ENCODE measurements at places on chromosomes 5 and 9. TPM values are rescaled to one million over a fixed set of nuclear protein-coding genes. Genes with fewer than 3 reads are reported as not detected.

- no peak for DNase-seq
Observed at GRCh38 chr5:98504505-98504904, 269.0 kb upstream of the RGMB start.

Gene IL17B
- not detected for total RNA-seq

- DNase-seq = no peak
Observed at GRCh38 chr9:34630402-34631154, 1.7 kb upstream of the ARID3C start.

Gene PCDHAC1
- total RNA-seq = not detected

GRCh38 chr5:18526792-18527405 is 892.6 kb downstream of the TAF11L14 start:
- DNase-seq = no peak

Gene F12
- not detected for total RNA-seq

DNA sequence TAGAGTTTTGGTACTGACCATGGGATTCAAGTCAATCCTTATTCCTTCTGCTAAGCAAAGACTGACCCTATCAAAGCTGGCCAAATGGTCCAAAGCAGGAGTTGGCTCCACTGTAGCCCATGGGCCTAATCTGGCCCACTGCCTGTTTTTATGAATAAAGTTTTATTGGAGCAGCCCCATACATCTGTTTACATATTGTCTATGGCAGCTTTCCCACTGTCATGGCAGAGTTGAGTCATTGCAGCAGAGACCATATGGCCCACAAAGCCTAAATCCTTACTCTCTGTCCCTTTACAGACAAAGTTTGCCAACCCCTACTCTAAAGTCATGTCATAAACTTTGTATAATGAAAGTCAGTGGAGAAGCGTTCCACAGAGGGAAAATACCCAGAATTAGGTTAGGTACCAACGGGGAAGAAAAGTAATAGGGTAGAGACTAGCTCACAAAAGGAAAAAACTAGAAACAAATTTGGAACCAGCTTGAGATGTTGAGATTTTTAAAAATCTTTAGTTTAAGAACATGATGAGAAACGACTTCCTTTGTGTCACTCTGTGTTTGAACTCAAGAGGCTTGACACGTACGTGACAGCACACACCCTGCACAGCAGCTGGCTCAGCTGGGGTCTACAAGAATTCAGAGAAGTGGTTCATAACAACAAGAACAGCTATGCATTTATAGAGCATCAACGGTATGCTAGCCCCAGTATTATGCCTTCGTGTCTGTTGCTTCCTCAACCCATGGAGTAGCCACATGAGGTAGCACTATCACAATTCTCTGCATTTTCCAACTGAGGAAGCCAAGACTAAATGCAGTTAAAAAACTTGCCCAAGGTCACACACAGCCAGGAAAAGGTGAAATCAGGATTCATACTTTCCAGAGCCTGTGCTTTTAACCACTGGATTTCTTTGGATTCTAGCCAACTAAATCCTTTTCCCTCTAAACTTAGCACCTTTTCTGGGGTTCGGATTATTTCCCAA is 198.9 kb upstream of the WWC1 start:
- DNase-seq = no peak

Gene GNA14
- total RNA-seq = not detected

Gene STRBP
- 189 TPM for total RNA-seq

DNA sequence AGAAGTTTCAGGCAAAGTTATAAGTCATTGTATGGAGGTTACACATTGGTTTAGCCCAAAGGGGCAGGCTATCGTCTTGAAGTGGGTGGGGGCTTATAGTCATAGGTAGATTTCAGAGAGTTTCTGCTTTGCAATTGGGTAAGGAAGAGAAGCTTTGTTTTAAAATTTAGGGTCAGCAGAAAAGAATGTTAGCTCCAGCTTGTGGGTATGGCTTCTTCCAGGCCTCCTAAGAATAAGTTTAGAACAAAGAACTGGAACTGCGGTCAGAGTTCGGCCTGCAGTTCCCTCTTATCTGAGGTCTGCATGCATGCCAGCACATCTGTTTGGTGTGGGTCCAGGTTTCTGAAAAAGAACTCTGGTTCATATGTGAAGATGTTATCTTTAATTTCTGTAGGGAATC is 96.1 kb downstream of the CYFIP2 start:
- DNase-seq = no peak

DNA sequence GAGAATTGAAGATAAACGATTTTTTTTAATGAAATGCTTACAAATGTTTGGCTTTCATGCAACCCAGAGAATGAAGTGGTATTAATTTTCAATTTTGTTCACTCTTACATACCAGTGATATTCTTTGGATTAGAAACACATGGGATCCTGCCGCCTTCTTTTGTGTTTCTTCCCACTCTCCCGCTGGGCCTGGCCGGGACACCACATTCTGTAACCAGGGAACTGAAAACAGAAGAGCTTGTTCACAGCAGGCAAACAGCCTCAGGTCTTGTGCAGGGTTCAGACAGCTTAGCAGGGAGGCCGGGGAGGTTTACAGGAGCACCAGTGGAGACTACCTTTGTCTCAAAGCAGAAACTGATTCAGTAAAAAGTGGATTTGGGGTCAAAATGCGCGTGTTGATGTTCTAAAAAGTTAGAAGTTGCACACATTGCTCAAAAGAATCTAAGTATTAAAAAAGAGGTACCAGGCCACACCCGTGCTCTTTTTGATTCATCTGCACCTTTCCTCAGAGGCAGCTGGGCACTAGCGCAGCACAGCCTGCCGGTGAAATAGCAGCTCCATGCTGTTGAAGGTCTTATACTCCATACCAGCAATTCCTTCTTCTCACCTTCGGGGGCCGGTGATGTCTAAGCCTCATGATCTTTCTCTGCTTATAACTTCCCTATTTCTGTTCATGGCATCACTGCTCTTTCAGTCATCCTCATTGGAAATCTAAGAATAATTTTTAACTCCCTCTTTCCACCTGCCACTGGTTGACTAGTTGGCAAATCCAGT is 67.1 kb downstream of the GRAMD2B start:
- DNase-seq = no peak

GRCh38 chr9:7094576-7094975 is 336.8 kb downstream of the KDM4C start:
- no peak for DNase-seq

GRCh38 chr5:60541980-60542379 is 158.0 kb downstream of the DEPDC1B start:
- no peak for DNase-seq

- no peak for DNase-seq
Observed at GRCh38 chr5:1997640-1998347, 115.1 kb upstream of the IRX4 start.

Gene FOXD4L5
- total RNA-seq = 0.79 TPM

Gene DDX4
- not detected for total RNA-seq

Gene FLT4
- total RNA-seq = not detected

DNA sequence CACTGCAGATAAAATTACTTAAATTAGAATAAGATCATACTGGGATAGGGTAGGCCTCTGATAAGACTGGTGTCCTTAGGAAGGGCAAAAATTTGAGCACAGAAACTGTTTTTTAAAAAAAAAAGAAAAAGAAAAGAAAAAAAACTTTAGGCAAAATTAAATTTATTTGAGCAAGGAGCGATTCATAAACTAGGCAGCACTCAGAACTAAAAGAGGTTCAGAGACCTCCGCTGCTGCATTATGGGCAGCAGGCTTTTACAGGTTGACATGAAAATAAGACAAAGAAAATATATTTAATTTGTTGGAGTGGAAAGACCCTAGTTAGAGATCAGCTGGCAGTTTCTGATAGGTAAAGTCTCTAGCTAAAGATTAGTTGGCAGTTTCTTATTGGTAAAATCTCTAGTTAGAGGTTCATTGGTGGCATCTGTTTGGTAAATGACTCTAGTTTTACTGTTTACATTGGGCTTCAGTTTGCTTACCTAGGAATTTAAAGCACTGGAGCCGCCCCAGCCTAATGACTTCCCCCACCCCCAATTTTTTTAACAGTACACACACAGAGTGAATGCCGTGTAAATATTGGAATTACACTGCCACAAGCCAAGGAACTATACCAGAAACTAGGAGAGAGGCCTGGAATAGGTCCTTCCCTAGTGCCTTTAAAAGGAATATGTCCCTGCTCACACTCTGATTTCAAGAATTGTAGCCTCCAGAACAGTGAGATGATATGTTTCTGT is 4.5 kb upstream of the PLPP6 start:
- no peak for DNase-seq

GRCh38 chr5:120695368-120695880 is 231.3 kb downstream of the PRR16 start:
- no peak for DNase-seq

Gene JAKMIP2
- 2.4 TPM for total RNA-seq

DNA sequence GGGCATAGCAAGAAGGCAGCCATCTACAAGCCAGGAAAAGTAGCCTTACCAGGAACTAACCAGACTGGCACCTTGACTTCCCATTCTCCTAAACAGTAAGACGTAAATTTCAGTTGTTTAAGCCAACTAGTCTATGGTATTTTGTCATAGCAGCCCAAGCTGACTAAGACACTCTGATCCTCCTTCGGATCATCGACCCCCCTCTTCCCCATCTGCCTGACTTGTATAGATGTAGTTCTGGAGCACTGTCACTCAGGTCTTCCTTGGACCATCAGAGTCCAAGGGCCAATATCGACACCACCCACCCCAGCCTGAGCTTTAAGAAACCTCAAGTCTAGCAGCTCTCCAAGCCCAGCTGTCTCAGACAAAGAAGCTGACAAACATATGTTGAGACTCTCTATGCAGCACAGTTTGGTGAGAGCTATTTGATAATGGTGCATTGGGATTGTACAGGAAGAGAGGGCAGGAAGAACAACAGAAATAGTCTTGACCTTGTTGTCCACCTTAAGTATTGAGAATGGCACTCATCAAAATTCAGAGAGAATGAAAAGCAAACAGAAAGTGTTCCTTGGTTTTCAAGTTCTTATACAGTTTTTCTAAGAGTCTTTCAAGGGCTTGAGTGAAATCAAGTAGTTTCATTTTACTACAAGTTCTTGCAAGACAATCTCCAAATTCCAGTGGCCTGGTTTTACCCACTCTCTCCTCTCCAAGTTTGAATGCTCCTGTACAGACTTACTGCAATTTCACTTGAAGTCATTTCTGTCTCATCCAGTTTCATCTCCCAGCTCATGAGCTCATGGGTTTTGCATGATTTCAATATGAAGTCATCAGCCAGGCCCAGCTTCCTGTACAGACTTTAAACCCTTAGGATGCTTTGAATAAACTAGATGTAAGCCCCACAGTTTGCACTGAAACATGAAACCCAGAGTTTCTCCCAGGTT is 122.3 kb upstream of the RAI14 start:
- no peak for DNase-seq

DNA sequence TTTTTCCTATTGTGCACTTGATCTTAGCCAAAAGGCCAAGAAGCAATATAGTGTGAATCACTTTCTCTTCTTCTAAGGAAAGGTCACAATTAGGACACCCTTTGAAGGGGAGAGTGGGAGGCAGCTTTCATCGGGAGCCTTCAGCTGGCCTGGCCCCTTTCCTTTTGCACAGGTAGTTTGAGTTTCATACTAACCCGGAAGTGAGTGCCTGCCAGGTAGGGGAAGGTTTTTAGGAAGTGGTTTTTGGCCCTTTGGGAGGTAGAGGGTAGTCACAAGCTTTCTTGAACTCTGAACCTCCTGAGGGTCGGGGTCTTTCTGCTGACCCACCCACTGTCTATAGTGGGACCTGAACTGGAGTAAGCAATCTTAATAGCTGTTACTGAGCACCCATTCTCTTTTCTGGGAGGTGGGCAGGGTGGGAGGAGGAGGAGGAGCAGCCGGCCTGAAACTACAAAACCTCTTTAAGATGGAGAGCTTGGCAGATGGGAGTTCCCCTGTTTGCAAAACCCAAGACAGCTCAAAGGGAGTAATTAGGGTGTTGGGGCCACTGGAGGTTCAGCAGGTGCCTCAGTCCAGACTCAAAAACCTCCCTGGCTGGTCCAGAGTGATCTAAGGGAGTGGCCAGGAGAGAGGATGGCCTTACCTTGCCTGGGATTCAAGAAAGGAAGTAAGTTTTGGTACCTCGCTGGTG is 6.0 kb downstream of the LARP1 start:
- DNase-seq = peak; percentile 77

- no peak for DNase-seq
Observed at GRCh38 chr9:106052166-106052565, 357.8 kb downstream of the TMEM38B start.

GRCh38 chr5:175517824-175518450 is 39.6 kb downstream of the SFXN1 start:
- no peak for DNase-seq

DNA sequence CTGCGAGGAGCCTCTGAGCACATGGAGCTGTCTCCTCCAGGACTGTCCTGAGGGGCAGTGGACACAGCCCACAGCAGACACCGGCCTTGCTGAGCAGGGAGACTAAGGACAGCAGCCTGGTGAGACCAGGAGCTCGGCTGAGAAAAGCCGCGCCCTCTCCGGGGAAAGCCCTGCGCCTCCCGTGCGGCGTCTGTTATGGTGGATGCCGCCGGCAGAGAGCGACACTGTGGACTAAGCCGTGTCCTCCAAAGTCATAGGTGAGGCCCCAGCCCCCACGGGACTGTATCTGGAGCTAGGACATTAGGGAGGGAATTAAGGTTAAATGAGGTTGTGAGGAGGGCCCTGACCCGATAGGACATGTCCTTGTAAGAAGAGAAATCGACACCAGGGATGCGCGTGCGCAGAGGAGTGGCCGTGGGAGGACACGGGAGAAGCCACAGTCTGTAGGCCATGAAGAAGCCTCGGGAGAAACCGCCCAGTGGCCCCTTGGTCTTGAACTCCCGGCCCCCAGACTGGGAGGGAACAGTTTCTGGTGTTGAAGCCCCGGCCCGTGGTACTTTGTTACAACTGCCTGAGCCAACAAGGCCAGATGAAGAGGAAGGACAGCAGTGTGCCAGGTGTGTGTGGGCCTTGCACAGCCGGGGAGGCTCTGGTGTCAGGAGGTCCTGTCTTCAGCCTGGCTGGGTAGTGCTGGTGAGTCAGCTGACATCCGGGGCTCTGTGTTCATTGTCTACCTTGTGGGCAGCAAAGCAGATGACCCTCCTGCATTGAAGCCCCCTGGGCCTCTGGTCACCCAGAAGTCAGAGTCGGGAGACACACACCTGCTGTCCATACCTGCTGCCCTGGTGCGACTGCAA is 22.1 kb downstream of the MRPL36 start:
- no peak for DNase-seq

Gene DMRT1
- total RNA-seq = not detected

- DNase-seq = no peak
Observed at GRCh38 chr9:69580582-69581214, 91.5 kb downstream of the APBA1 start.

GRCh38 chr5:68534131-68534940 is 318.8 kb downstream of the PIK3R1 start:
- no peak for DNase-seq
